ENCODE measurements at places on chromosomes 5 and 9. TPM values are rescaled to one million over a fixed set of nuclear protein-coding genes. Genes with fewer than 3 reads are reported as not detected.
A peak's percentile ranks its signal among the peaks of the same experiment; 100 is the strongest.

GRCh38 chr9:106921341-106921899 lies 58.5 kb downstream of the ZNF462 start:
- no peak for DNase-seq
- no peaks in the 10 kb centered on the region for H3K4me1 ChIP-seq
- no peak overlapping the region for H3K4me3 ChIP-seq
- H3K36me3 ChIP-seq, result peaks cover 20% of the 10 kb centered on the region

DNA sequence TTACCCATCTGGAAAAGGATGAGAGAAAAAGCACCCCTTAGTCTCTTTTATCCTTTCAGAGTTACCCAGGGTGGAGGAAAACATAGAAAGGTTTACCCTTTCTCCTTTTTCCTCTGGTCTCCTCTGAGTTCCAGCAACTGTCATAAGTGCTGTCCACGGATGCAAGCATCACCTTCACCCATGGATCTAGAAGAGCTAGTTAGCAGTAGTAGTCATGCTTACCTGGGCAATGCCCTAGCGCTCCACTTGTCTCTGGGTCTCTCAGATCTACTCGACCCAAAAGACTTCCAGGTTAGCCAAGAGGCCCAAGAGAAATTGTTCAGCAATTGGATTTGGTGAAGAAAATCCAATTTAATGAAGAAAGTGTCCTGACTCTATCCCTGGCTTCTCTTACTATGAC lies 656.2 kb upstream of the PTPRD start:
- no peak for DNase-seq
- no peak overlapping the region for H3K27ac ChIP-seq
- no peak overlapping the region for H3K4me3 ChIP-seq

RAD1 gene
- total RNA-seq, result 15.1 TPM

GRCh38 chr9:134321946-134322741 lies 4.1 kb upstream of the RXRA start:
- H3K27ac ChIP-seq, result no peak overlapping the region
- no peaks in the 10 kb centered on the region for H3K36me3 ChIP-seq
- no peak for DNase-seq
- H3K4me3 ChIP-seq, result no peak overlapping the region

MYOT gene
- total RNA-seq, result 16.3 TPM

NAA35 gene
- total RNA-seq, result 14.3 TPM

FLT4 gene
- 4.8 TPM for total RNA-seq

FOXI1 gene
- not detected for total RNA-seq

DNA sequence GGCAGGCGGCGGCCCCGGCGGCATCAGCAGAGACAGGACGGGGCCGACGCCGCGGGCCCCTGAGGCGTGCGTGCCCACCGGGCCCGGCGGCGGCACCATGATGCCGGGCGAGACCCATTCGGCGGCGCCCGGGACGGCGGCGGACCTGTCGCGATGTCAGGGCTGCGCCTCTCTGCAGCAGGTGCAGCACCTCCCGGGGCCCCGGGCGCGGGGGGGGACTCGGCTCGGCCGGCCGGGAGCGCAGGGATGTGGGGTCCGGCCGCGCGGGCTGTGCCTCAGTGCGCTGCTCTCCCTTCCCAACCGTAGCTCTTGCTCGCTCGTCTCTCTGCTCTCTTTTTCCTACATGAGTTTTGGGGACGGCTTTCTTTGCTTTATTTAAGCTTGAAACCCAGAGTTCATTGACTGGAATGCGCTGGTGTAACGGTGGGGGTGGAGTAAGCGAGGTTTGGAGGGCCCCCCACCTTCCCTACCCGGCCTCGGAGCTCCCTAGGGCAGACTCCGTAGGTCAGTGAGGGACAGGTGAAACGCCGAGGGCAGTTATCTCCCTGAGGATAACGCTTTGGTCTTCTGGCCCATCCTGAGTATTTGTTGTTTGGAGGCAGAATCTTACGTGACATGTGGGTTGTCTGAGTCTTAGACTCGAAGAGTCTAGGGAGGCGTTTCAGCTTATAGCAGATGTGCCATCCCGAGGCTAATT lies 490 bp downstream of the ICE1 start:
- peak overlapping the region; percentile 93 for H3K27ac ChIP-seq
- no peak for DNase-seq
- H3K27me3 ChIP-seq, result no peaks in the 10 kb centered on the region

GRCh38 chr5:81121836-81122630 lies 111.1 kb upstream of the CKMT2 start:
- H3K4me1 ChIP-seq, result no peaks in the 10 kb centered on the region
- H3K27me3 ChIP-seq, result no peaks in the 10 kb centered on the region

- no peaks in the 10 kb centered on the region for H3K4me1 ChIP-seq
- H3K4me3 ChIP-seq, result no peak overlapping the region
- H3K27me3 ChIP-seq, result no peaks in the 10 kb centered on the region
- H3K36me3 ChIP-seq, result no peaks in the 10 kb centered on the region
- no peak for DNase-seq
- H3K27ac ChIP-seq, result no peak overlapping the region
Measured at GRCh38 chr9:111056538-111056937, 18.3 kb upstream of the LPAR1 start.

HTR4 gene
- total RNA-seq, result 7.8 TPM

DNA sequence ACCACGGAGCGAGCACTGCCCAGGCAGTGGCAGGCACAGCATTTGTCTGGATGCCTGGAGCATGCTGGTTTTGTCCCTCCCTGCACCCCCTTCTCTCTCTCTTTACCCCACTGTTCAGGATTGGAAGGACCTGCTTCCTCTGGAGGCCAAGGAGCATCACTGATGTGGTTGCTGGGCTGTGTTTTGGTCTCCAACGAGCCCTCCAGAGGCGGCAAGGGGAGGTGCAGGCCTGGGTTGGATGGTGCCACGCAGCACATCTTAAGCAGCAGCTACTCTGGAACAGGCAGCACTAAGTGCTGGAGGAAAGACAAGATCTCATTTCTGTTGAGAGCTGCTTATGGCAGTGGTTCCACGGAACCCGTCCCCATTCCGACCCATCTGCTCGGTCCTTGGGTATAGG lies 139.6 kb downstream of the CMYA5 start:
- H3K36me3 ChIP-seq, result no peaks in the 10 kb centered on the region
- H3K27me3 ChIP-seq, result no peaks in the 10 kb centered on the region
- H3K27ac ChIP-seq, result no peak overlapping the region
- H3K4me3 ChIP-seq, result no peak overlapping the region

DNA sequence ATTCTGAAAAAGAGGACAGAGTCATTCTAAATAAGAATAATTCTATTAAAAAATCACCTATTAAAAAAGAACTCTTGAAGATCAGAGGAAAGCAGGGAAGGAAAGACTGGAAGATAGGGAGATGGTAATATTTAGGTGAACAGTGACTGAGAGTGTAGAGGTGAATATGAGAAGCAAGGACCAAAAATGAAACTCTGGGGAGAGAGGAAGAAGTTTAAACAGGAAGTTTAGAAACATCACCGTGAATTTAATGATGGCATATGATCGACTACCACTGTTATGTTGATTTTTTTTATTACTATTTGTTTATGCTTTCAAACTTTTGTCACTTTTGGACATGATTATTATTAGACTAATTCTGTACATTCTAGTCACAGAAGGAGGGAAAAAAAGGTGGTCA lies 1.7 kb upstream of the SPINK6 start:
- no peaks in the 10 kb centered on the region for H3K4me1 ChIP-seq
- DNase-seq, result no peak
- H3K4me3 ChIP-seq, result no peak overlapping the region
- H3K27ac ChIP-seq, result no peak overlapping the region

- H3K27ac ChIP-seq, result no peak overlapping the region
- H3K27me3 ChIP-seq, result no peaks in the 10 kb centered on the region
- H3K4me1 ChIP-seq, result no peaks in the 10 kb centered on the region
- no peaks in the 10 kb centered on the region for H3K36me3 ChIP-seq
Measured at GRCh38 chr5:1192971-1193590, 8.3 kb upstream of the SLC6A19 start.
